ENCODE measurements at places on chromosomes 12 and 14. TPM values are rescaled to one million over a fixed set of nuclear protein-coding genes. Genes with fewer than 3 reads are reported as not detected.

Gene VRTN
- total RNA-seq = not detected

Gene IAPP
- not detected for total RNA-seq

Gene RNASE4
- 177 TPM for total RNA-seq

Gene RFX4
- not detected for total RNA-seq

Gene PRIMA1
- 0.98 TPM for total RNA-seq

Gene TAS2R42
- total RNA-seq = not detected

Gene ARHGEF25
- total RNA-seq = 8.3 TPM

Gene LHX5
- not detected for total RNA-seq

Gene KRT86
- total RNA-seq = not detected

Gene RNASE7
- total RNA-seq = 1.6 TPM

Gene PTPRO
- 2.5 TPM for total RNA-seq

GRCh38 chr12:111413442-111414086, 7.8 kb downstream of the SH2B3 start:
- H3K4me3 ChIP-seq = no peak overlapping the region
- H3K36me3 ChIP-seq = no peaks in the 10 kb centered on the region
- peaks cover 19% of the 10 kb centered on the region for H3K4me1 ChIP-seq

- no peaks in the 10 kb centered on the region for H3K36me3 ChIP-seq
- no peak for DNase-seq
- H3K27me3 ChIP-seq = no peaks in the 10 kb centered on the region
- peak overlapping the region; percentile 92 for H3K4me3 ChIP-seq
- H3K4me1 ChIP-seq = no peaks in the 10 kb centered on the region
These were observed 600 bp downstream of the PNN start for GRCh38 chr14:39175445-39176262.

DNA sequence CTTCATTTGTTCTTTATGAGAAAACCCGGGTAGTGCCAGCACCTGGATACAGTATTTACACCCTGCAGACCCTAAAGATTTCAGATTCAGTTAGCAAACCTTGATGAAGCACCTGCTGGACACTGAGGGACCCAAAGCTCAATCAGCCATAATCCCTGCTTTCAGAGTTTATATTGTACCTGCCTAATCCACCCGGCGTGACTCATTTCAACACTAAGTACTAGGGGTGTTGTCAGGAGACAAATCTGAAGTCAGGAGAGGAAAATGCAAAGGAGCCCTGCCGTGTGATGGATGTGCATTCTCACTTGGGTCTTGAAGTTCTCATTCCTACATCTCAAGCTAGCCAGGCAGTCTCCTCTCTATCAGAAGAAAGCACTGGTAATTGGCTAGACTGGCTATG, 176.7 kb upstream of the BCL2L14 start:
- no peaks in the 10 kb centered on the region for H3K4me1 ChIP-seq
- DNase-seq = no peak
- H3K4me3 ChIP-seq = no peak overlapping the region

- H3K4me1 ChIP-seq = no peaks in the 10 kb centered on the region
- no peak for DNase-seq
- H3K36me3 ChIP-seq = no peaks in the 10 kb centered on the region
- no peak overlapping the region for H3K27ac ChIP-seq
- H3K4me3 ChIP-seq = no peak overlapping the region
These were observed 95.5 kb upstream of the ETV6 start for GRCh38 chr12:11553871-11554533.

DNA sequence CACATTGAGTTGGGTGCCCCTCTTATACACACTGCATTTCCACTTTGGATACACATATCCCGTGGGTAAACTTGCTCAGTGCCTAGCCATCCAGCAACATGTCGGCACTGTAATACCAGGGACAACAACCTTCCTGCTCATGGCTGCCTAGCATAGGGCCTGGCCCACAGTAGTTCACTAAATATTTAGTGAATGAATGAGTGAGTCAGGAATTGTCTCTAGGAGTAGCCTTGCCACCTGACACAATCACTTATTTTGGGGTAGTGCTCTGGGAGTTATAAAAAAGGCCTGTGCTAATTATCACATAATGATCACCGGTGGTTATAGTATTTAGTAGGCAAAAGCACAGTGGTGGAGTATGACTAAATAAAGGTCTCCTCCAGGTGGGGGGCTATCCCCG, 8.5 kb upstream of the NUMB start:
- peaks cover 3% of the 10 kb centered on the region for H3K4me1 ChIP-seq
- H3K27ac ChIP-seq = no peak overlapping the region
- no peak for DNase-seq
- no peaks in the 10 kb centered on the region for H3K36me3 ChIP-seq

DNA sequence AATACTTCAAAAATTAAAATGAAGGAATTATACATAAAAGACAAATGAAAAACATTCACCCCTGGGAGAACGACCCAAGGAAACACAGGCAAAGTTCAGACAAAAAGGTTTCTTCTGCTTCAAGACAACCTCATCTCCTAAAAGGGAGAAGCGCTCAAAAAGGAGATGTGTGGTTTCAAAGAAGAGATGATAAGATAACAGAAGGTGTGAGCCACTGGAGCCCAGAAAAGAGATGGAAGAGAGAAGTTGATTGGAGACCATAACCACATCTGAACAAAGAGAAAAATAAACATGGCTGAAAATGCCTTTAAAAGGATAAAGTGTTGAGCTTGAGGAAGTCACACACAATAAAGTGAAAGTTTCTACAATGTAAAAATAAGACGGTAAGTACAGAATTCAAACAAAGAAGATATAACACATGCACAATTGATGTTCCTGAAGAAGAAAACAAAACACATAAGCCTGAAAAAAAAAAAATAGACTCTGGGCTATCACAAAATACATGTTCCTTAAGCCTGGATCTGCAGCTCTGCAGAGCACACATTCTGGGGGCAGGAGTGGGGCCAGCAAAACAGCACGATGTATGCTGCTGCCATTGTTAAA, 51.6 kb upstream of the C14orf180 start:
- no peaks in the 10 kb centered on the region for H3K4me1 ChIP-seq
- H3K27ac ChIP-seq = no peak overlapping the region
- no peak overlapping the region for H3K4me3 ChIP-seq
- no peak for DNase-seq

DNA sequence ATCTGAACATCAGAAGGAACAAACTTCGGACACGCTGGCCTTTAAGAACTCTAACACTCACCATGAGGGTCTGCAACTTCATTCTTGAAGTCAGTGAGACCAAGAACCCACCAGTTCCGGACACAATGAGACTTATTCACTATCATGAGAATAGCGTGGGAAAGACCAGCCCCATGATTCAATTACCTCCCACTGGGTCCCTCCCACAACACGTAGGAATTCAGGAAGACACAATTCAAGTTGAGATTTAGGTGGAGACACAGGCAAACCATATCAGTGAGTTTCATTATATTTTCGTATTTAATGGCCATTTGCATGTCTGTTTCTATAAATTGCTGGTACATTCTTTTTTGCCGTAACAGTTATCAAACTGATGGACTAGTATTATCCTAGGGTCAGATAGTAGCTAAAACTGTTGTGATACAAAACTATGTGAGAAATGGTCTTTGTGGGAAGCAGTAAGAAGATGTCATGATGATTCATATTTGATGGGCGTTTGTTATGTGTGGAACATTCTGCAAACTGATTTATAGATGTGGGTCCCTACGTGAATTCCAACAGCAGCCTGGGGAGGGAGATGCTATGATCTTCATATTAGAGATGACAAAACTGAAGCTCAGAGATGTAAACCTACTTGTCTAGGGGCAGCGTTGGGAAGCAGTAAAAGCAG, 282.4 kb upstream of the TMEM132C start:
- H3K36me3 ChIP-seq = no peaks in the 10 kb centered on the region
- no peaks in the 10 kb centered on the region for H3K4me1 ChIP-seq
- DNase-seq = no peak
- H3K4me3 ChIP-seq = no peak overlapping the region
- no peaks in the 10 kb centered on the region for H3K27me3 ChIP-seq

DNA sequence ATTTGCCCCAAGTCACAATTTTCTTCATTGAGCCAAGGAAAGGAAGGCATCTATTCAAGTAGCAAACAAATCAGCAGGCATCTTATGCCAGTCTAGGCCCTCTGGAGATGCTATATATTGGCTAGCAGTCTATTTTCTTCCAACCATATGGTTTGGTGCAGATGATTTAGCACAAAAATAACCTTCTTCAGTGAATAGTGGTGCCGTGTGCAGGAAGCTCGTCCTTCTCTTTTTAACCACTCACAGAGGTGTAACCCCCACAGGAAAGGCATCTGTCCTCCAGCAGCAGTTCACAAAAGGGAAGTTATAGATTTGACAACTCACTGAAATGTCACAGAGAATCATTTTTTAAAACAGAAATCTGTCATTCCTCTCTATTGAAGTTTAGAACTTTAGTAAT, 445.7 kb upstream of the SYT1 start:
- no peak for DNase-seq
- H3K36me3 ChIP-seq = no peaks in the 10 kb centered on the region
- H3K4me3 ChIP-seq = no peak overlapping the region
- no peaks in the 10 kb centered on the region for H3K27me3 ChIP-seq
- no peaks in the 10 kb centered on the region for H3K4me1 ChIP-seq

GRCh38 chr12:67519484-67520433, 128.8 kb upstream of the DYRK2 start:
- H3K27ac ChIP-seq = no peak overlapping the region

GRCh38 chr12:95066091-95066855, 7.1 kb downstream of the NR2C1 start:
- no peak overlapping the region for H3K27ac ChIP-seq
- H3K4me1 ChIP-seq = no peaks in the 10 kb centered on the region
- H3K36me3 ChIP-seq = no peaks in the 10 kb centered on the region
- no peak for DNase-seq

GRCh38 chr12:131883521-131883900, 10.9 kb upstream of the ULK1 start:
- no peaks in the 10 kb centered on the region for H3K36me3 ChIP-seq
- DNase-seq = no peak
- H3K27ac ChIP-seq = no peak overlapping the region
- H3K27me3 ChIP-seq = no peaks in the 10 kb centered on the region

DNA sequence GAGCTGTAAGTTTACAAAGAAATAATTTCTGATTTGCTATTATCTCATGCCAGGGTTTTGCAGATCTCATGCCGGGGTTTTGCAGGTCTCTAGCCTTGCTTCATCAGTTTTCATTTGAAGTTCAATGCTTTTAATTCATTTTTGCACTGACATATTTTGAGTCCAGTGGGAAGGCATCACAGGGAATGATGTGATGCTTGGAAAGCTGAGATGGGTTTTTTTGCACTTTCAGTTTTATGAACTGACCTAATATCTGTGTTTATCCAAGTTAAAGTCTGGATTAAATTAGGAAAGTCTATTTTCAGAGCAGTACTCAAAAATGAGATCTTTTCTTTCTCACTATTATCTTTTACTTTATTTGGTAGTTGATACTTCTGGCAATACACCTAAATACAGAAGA, 23.6 kb upstream of the REP15 start:
- H3K27me3 ChIP-seq = no peaks in the 10 kb centered on the region
- no peak overlapping the region for H3K27ac ChIP-seq
- H3K4me3 ChIP-seq = no peak overlapping the region
- H3K4me1 ChIP-seq = no peaks in the 10 kb centered on the region

GRCh38 chr12:91778938-91779400, 366.7 kb downstream of the BTG1 start:
- no peaks in the 10 kb centered on the region for H3K36me3 ChIP-seq
- H3K4me3 ChIP-seq = no peak overlapping the region
- H3K27me3 ChIP-seq = no peaks in the 10 kb centered on the region
- DNase-seq = no peak
- H3K4me1 ChIP-seq = no peaks in the 10 kb centered on the region

- H3K27me3 ChIP-seq = no peaks in the 10 kb centered on the region
- H3K36me3 ChIP-seq = no peaks in the 10 kb centered on the region
- no peak overlapping the region for H3K27ac ChIP-seq
- H3K4me3 ChIP-seq = no peak overlapping the region
- DNase-seq = no peak
These were observed 8.5 kb downstream of the FBXW8 start for GRCh38 chr12:116919247-116919661.

GRCh38 chr12:25960961-25961360, 2.5 kb downstream of the RASSF8 start:
- no peaks in the 10 kb centered on the region for H3K36me3 ChIP-seq
- no peaks in the 10 kb centered on the region for H3K4me1 ChIP-seq
- no peak overlapping the region for H3K4me3 ChIP-seq
- DNase-seq = no peak
- no peak overlapping the region for H3K27ac ChIP-seq

DNA sequence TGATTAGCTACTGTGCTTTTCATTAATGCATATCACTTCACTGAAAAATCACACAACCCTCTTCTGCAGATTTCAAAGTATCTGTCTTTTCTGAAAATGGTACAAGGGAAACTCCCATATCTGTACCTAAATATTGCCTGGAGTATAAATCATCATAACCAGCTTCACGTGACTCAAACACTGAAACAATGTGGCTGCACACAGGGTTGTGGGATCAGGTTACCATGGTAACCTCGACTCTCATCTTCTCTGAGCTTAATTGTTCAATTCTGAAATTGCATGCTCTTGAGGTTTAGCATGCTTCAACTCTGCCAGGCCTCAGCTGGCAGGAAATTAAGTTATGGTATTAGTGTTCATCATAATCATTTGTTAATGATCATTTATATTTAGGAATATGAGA, 77.5 kb upstream of the CPSF6 start:
- H3K4me1 ChIP-seq = no peaks in the 10 kb centered on the region
- DNase-seq = no peak
- H3K4me3 ChIP-seq = no peak overlapping the region
- no peaks in the 10 kb centered on the region for H3K36me3 ChIP-seq
- H3K27me3 ChIP-seq = no peaks in the 10 kb centered on the region
- H3K27ac ChIP-seq = no peak overlapping the region

DNA sequence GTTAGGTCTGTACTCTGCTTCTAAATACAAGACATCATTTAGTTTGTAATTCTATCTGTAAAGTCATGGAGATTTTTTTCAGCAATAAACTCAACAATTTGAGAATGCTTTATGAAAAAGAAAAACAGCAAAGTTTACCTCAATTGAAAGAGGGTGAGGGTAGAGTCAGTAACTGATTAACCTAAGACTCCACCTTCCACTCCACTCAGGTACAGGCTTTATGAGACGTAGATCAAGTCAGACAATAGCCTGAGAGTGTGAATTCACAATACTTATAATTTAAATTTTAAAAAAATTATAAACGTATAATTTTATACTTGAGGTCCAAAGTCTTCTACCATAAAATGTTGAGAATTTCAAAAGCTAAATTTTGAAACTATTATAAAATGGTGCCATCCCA, 45.9 kb downstream of the BCL2L14 start:
- DNase-seq = no peak
- peaks cover 9% of the 10 kb centered on the region for H3K36me3 ChIP-seq
- H3K27ac ChIP-seq = no peak overlapping the region

DNA sequence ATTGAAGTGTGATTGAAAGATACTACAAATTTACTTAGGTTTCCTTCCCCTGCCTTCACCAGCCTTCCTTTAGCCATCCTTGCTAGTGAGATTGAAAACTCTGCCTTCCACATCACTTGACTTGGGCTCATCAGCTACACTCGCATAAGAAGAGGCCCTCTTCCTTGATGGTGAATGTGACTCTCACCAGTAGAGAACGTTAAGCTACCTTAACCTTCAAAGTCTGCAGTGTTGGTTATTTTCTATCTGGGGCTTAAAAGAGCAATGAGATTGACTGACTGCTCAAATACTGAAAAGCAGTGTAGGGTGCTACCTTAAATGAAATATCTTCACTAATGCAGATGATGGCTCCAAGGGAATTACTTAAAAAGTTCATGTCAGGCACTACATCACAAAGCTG, 271.8 kb downstream of the EGLN3 start:
- no peak for DNase-seq
- H3K4me1 ChIP-seq = no peaks in the 10 kb centered on the region

- H3K27me3 ChIP-seq = no peaks in the 10 kb centered on the region
- no peaks in the 10 kb centered on the region for H3K36me3 ChIP-seq
- no peak overlapping the region for H3K4me3 ChIP-seq
- H3K27ac ChIP-seq = no peak overlapping the region
These were observed 17.7 kb downstream of the STXBP6 start for GRCh38 chr14:25032092-25032784.

All from breast epithelium (tissue), 4 donors.